ENCODE measurements at places on chromosomes 11 and 22.
A peak's percentile ranks its signal among the peaks of the same experiment; 100 is the strongest.

DNA sequence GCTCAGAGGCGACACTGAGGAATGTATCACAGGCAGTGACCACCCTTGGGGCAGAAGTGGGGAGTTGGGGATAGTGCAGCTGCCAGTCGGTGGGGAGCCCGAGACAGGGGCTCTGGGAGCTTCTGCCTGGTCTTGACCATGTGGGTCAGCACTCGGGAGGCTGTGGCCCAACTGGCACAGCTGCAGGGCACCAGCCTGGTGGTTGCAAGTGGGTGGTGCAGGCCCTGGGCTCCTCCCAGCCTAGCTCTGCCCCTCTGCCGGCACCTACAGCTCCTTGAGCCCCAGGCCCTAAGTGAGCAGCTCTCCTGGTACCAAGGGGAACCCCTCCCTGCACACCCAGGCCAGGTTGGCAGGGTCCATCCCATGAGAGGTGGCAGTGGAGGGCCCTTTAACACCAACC lies 12.6 kb upstream of the RASL10A start:
- no peak for DNase-seq

- no peak for DNase-seq
Measured at GRCh38 chr22:25702040-25702439, 39.9 kb upstream of the MYO18B start.

DNA sequence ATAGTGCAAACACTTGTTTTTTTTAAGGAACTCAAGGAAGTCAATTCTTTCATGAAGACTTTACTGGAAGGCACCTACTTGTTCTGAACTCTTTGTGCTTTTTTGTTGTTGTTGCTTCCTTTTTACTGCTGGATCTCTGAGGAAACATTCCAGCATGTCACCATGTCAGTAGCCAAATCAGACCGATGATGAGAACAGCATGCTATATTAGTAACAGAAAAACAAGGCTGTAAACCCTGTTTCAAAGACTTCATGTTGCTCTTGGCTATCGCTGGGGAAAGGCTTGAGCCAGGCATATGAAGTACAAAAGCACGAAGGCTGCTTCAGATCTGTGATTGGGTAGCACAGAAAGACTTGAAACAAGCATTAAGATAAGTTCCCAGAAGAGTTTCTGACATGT lies 125.6 kb upstream of the SLC5A12 start:
- peak; percentile 9 for DNase-seq

DNA sequence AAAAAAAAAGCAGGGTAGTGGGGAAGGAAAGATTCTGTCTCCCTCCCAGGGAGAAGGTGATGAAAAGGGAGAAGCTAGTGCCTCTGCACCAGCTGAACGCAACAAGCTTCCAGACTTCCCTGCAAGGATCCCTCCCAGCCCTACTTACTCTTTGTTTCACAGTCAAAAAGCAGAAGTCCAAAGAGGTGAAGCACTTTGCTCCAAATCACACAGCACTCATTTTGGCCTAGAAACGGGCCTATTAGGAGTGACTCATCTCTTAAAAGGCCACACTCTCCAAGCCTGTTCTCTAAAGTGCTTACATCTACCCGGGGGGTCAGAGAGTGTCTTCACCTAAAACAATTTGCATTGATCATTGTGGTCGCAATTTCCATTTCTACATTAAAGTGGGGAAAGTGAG lies 17.7 kb upstream of the GRK3 start:
- DNase-seq: no peak

- no peak for DNase-seq
Measured at GRCh38 chr22:35257002-35257320, 332 bp upstream of the HMGXB4 start.

DNA sequence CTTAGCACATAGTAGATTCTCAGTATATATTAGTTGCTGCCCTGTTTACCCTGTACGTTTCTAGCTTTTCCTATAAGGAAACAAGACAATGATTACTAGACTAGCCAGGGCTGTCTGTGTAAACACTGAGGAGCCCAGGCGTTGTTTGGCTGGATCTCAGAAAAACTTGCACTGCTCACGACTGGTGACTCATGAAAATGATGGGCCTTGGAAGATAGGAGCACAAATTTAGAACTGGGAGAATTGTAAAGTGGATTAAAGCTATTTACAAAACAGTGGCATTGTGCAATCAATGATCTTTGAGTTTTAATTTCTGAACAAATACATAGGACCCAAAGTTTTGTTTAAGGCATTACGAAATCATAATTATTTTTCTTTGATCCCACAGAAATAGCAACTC lies 276.9 kb downstream of the FAM76B start:
- no peak for DNase-seq

DNA sequence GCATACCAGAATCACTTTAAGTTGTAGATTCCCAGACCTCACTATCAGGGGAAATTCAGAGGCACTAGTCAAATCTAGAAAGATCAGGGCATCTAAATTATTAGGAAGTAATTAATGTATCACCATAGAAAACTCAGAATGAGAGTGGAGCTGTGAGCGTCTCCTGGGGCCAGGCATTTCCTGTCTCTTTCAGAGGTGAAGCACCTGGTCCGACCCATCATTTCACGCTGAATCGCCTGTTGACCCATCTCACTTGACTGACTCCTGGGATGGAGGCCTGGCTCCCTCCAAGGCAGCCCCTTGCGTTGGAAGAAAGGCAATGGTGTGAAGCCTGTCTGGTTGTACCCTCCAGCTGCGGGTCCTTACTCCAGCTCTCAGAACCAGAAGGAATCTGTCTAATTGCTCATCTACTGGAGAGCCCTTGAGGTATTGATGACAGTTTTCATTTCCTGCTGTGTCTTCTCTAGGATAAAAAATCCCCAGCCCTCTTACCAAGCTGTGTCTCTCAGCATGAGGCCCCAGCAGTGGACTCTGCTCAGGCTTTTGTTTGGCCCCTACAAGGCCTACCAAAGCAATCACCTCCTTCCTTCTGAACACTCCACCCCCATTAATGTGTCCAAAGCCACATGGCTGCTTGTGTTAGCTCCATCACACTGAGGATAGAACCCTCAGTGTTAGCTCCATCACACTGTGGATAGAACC lies 93.2 kb upstream of the SYT13 start:
- no peak for DNase-seq

DNA sequence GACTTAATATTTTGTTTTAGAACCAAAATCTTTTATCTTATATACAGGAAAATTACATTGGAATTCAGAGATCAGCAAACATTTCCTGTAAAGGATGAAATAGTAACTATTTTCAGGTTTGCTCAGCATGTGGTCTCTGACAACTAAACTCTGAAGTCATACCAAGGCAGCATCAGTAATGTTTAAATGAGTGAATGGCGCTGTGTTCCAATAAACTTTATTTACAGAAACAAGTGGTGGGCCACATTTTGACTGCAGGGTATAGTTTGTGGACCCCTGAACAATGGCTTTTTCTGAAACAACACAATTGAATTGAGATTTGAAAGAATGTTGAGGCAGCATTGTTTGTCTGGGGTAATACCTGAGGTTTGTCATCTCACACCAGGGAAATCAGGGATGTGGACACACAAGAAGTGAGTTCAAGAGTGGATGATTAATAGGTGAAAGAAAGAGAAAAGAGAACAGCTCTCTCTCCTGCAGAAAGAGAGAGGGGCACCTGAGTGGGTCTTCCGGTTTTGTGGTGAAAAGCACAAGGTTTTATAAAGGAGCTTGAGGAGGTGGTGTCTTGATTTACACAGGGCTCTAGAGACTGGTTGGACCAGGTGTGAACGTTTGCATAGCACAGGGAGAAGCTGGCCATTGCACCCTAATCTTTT lies 113.5 kb upstream of the VPREB1 start:
- no peak for DNase-seq

- no peak for DNase-seq
Measured at GRCh38 chr11:114606003-114606801, 10.6 kb upstream of the NXPE4 start.

DNA sequence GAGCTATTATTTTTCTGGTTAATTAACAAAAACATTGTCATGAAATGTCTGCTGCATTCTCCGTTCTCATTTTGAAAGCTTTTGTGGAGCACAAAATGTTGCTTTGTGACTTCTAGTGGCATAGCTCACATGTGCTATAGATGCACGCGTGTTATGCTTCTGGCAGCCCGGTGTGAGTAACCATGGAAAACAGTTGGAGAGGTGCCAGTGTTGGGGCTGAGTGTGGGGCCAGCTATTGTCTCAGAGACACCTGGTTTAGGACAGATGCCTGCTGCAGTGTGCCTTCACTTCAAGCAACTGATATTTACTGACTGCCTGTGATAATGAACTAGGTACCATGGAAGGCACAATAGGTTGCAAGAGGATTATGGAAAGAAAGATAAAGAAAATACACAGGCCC lies 760.6 kb downstream of the NTM start:
- DNase-seq: no peak

DNA sequence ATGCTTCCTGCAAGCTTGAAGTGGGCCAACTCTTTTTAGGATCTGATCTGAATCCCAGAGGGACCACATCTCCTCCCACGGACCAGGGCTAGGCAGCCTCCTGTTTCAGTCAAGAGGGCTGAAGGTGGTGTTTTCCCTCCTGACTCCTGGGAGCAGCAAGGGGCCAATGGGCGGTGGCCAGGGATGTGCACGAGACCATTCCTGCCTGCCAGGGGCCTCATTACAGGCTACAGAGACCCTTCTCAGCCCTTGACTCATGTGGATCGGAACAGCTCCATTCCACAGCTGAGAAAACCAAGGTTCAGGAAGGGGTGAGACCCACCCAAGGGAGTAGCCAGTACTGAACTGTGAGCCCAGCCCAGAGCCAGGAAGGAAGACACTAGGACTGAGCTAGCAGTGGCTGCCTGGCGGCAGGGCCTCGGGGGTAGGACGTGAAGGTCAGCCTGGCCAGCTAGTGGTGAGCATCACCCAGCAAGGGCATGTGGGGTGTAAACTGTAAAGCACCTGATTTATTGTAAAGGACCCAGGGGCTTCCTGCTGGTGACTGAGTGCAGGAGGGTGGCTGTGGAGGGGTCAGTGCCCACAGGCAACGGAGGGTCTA lies 3.4 kb upstream of the P2RY6 start:
- DNase-seq: no peak

Data from ascending aorta (tissue), 2 donors.